ENCODE measurements at places on chromosomes 2 and 18.

DNA sequence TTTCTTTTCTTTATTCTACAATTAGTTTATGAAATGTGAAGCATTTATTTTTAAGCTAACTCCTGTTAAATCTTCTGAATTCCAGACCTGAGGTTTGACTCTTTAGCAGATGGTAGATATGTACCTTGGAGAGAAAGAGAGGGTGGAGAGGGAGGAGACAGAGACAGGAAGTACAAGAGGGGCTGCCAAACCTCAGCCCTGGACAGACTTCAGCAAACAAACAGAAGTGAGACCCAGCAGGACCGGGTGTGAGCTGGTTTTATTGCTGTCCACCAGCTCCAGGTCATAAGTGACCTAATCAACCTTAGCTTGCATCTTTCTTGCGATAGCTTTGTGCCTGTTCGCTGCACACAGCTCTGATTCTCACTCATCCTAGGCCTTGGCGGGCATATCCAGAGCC lies 168.6 kb downstream of the CNTNAP5 start:
- no peak for DNase-seq

DNA sequence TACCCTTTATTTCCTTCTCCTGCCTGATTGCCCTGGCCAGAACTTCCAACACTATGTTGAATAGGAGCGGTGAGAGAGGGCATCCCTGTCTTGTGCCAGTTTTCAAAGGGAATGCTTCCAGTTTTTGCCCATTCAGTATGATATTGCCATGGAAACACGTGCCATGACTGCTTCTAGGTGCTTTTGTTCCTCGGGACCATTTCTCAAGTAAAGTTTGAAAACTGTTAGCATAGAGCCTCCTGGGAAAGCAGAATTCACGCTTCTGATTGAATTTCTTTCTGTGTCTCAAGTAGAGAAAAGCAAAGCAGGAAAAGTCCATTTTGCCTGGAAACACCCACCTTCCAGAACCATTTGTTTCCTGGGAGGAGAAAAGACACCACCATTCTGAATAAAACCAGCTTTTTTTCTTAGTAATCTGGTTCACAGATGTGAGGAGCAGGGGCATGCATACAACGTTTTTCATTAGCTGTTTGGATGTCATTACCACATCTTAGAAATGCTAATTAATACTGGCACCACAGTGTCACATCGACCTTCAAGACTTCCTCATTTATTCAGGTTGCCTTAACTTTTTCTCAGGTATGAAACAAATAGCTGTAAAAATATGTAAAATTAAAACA lies 39.0 kb upstream of the ZBTB14 start:
- no peak for DNase-seq

DNA sequence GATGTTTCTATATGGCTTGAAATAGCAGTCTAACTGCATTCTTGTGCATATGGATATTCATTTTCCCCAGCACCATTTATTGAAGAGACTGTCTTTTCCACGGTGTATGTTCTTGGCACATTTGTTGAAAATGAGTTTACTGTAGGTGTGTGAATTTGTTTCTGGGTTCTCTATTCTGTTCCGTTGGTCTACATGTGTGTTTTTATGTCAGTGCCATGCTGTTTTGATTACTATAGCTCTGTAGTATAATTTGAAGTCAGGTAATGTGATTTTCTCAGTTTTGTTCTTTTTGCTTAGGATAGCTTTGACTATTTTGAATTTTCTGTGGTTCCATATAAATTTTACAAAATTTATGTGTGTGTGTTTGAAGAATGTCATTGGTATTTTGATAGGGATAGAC lies 201.0 kb downstream of the MBD5 start:
- DNase-seq: no peak

GRCh38 chr18:43049021-43049420 lies 66.5 kb downstream of the RIT2 start:
- no peak for DNase-seq

- DNase-seq: no peak
Measured at GRCh38 chr2:163953390-163953907, 217.6 kb upstream of the FIGN start.

DNA sequence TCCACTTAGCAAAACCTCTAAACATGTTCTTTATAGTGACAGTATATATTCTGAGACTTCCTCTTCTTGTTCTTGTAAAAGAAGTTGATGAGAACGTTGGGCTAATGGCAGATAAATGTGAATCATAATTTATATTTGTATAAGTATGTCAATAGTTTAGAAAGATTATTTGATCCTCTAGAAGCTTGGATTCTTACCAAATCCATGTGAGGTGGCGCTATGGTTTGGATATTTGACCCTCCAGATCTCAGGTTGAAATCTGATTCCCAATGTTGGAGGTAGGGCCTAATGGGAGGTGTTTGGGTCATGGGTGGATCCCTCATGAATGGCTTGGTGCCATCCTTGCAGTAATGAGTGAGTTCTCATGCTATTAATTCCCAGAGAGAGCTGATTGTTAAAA lies 29.8 kb upstream of the SCN1A start:
- no peak for DNase-seq

GRCh38 chr2:100367163-100367562 lies 44.9 kb upstream of the LONRF2 start:
- DNase-seq: no peak

DNA sequence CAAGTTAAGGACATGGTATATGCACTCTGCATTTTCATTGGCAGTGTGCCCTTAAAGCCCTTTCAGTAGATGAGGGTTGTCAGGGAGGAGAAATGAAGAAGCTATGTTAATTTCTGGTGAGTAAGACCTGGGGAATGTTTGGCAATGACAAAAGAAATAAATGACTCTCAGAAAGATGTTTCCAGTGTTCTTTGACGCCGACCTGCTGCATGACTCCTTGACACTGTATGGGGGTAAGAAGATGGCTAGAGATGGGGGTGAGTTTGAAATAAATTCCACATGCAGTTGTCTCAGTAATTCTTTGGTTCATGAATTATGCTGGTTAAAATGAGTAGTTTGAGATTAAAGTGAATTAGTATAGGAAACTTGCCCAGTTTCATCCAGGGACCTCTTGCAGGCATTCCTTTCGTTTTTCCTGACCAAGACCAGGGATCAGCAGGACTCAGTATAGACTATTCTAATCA lies 5.9 kb downstream of the CCDC121 start:
- no peak for DNase-seq

DNA sequence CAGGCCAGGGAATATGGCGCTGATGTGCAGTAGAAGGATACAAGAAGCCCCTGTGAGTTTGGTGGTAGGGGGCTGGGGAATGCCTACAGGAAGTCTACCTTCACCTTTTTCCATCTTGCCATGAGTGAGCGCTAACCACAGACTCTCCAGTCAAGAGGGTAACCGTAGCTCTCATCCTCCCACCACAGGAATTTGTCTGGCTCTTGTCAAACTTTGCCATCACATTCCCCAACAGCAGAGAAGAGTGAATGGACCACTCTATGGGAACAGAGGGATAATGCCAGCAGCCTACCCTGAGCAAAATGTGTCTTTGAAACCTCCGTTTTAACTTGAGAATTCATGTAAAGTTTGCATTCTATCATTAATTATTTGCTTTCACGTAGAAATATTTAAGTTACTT lies 168.3 kb downstream of the NRP2 start:
- no peak for DNase-seq

GRCh38 chr2:25388491-25388890 lies 46.8 kb upstream of the DNMT3A start:
- DNase-seq: no peak

GRCh38 chr2:111243295-111243694 lies 122.6 kb downstream of the BCL2L11 start:
- DNase-seq: no peak

DNA sequence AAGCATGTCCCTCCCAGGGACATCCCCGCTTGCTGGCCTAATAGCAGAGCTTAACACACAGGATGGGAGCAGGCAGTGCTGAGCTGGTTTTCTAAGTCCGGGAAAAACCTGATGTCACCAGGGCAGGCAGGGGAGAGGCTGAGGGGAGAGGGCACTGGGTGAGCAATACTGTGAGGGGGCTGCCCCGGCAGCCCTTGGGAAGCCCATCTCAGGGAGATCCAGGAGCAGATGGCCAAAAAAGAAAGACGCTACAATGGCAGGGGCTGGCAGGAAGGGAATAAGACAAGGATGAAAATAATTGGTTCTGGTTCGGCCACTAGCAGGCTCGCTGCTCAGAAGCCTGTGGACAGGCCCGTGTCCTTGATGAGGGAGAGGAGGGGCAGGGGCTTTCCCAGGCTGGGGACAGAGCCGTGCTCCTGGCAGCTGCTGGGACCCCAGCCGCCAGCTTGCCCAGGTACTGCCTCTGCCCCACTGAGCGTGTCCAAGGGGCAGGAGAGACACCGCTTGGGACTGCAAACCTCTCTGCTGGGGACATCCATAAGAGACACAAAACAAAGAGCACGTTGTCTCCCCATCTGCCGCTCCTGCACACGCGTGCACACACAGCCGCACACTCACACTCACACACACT lies 30.2 kb downstream of the SMAD7 start:
- peak; percentile 5 for DNase-seq

- DNase-seq: no peak
Measured at GRCh38 chr2:56831780-56832179, 648.0 kb downstream of the CCDC85A start.

DNA sequence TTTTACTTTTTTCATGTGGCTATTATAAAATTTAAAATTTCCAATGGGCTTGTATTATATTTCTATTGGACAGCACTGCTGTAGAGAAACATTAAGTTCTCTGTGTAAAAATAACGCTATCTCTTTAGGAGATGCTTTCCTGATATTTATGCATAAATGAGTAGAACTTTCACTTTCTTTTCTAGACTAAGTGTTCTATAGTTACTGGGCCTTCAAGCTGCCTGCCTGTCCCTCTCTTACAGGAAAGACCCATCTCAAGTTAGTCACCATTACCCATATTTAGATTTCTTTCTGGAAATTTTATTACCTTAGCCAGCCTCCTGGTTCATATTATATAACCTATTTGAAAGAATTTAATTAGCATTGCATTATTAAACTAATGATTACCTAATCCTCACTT lies 4.8 kb downstream of the ITGA4 start:
- DNase-seq: no peak

DNA sequence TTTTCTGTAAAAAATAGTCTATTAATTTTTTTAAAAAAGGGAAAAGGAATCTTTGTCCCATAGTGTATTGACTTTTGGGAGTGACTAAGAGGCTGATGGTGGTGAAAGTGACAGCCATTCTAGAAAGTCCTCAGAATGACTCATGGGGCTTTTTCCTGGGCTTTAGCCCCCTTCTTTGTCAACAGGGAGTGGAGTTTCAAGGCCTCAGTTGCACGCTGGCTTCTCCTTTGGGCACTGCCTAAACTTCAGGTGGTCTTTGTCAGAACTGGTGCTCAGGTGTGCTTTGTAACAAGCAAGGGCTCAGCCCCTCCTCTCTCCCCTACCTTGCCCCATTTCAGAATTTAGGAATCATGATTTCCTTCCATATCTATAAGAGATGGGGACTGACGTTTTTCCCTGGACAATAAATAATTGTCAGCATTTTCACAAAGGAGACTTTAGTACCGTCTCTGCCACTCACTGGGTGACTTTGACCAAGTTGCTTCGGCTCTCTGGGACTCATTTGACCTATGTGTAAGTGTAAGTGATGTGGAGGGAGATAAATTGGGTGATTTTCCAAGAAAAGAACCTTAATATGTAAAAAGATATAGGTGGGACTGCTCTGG lies 61.2 kb upstream of the IGFBP2 start:
- DNase-seq: no peak

DNA sequence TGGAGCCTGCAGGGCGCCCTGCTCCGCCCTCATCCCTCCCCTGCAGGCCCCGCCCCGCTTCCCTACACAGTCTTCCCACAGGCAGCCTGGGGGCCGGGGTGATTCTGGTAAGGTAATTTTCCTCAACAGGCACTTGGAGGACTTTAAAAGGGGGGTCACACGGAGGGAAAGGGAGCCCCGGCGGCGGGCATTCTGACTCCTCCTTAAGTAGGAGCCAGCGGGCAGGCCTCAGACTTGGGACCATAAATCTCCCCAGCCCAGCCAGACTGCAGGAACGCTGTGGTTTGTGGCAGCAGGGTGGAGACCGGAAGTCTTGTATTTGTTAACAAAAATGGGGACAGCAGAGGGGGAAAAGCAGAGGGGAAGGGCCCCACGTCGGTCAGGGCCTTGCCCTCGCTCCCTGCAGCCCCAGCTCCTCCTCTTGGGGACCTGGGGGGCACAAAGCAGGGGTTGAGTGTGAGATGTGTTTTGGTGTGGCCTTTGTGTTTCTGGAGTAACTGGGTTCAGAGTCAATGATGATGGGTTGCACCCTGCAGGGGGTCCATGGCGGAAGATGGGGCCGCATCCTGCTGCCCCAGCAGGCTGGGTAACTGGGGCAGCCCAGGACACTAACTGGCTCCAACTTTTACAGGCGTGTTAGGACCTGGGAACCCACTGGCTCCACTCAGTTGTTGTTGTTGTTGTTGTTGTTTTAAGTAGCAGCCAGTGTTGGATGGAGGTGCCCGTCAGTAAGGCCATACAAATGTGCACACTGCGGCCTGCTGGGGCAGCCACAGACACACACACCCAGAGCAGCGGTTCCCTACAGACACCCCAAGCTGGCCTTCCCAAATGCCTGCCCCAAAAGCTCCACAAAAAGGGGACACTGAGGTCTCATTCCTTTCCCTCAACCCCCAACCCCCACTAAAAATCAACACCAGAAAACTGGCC lies 27.7 kb downstream of the SMAD7 start:
- DNase-seq: no peak

- no peak for DNase-seq
Measured at GRCh38 chr18:21053127-21053526, 58.5 kb downstream of the ROCK1 start.

DNA sequence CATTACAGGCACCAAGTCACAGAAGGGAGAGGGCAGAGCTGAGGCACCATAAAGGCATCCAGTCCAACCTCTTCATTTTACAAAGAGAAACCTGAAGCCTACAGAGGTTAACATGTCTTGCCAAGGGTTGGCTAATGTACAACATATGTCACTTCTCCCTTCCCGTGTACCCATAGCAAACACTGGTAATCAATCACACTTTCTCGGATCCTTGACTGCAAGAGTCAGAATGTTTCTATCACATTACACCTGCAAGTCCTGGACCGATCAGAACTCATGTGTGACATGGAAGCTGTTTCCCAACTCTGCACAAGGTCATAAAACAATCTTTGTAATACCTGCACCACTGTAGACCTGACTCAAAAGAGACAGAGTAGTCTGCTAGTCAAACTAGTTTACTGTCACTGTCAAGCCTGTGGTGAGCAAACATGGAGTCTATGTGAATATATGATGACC lies 6.0 kb downstream of the ANKRD44 start:
- peak; percentile 50 for DNase-seq

DNA sequence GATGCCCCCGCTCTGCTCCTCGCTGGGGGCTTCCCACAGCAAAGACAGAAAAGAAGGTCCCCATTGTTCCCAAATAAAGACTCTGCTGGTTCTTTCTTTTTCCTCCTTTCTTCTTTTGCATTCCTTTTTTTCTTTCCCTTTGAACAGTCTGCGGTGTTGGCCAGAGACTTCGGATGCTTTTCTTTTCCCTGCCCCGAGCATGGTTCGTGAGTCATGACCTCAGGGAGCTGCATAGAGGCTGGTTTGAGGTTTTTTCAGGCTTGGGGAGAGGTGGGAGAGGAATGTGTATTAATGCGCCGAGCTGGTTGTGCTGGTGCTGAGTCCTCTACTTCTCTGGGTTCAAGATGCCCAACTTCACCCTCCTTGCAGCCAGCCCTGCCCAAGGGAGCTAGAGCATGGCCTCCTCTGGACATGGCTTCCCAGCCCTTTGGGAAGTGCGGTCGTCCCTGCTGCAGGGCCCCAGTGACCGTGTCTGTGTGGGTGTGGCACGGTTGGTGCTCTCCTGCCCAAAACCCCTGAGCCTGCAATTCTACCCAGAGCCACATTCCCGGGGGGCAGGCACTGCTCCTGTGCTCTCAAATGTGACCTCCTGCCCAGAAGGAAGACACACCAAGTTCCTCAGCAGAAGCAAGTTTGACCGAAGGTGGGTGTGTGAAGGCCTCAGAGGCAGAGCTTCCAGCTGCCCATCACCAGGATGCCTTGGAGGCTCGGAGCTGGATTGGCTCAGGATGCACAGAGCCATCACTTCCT lies 9.0 kb upstream of the ARHGEF4 start:
- no peak for DNase-seq

Measured in CD8-positive, alpha-beta T cell (primary cell).